ENCODE measurements at places on chromosomes 13 and 19. TPM values are rescaled to one million over a fixed set of nuclear protein-coding genes. Genes with fewer than 3 reads are reported as not detected.

DNA sequence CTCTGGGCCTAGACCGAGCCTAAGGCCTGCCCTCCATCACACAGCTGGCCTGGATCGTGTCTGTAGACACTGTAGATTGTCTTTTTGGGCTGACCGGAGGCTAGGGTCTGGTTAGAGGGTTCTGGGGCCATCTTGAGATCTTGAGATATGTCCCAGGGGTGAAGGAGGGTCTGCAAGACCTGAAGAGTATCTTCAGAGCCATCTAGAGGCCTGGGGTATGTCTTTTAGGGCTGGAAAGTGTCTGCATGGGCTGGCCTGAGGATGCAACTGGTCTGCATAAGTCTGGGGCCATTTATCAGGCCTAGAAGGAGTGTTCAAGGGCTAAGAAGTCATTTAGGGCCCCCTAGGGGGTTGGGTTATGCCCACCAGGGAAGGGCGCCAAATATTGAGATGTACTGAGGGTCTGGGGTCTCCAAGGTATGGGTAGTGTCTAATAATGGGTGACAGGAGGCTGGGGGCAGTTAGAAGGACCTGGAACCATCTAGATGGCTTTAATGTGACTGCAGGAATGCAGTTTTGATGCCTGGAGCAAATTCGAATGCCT is 555 bp downstream of the SCAF1 start:
- H3K36me3 ChIP-seq: peaks cover 1% of the 10 kb centered on the region
- DNase-seq: no peak
- no peaks in the 10 kb centered on the region for H3K4me1 ChIP-seq
- no peaks in the 10 kb centered on the region for H3K27me3 ChIP-seq
- H3K27ac ChIP-seq: peak overlapping the region; percentile 55
- H3K4me3 ChIP-seq: peak overlapping the region; percentile 74

DNA sequence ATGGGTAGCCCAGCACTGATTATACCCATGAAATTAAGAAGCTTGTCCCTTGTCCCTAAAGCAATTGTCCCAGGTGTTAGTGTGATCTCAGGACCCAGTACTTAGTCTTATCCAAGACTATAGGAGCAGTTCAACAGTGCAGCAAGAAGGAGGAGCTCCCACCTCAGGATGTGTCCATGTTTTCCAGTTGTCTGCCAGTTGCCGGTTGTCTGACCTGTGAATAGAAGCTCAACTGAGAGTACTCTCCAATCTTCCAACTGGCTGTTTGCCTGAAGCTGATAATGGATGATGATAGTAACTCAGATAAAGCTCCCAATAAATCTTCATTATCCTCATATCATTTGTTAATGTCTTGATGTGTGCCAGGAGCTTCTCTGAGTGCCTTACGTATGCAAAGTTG is 107.2 kb upstream of the HTR2A start:
- H3K27ac ChIP-seq: no peak overlapping the region
- H3K27me3 ChIP-seq: no peaks in the 10 kb centered on the region
- H3K4me1 ChIP-seq: no peaks in the 10 kb centered on the region
- no peak for DNase-seq

DNA sequence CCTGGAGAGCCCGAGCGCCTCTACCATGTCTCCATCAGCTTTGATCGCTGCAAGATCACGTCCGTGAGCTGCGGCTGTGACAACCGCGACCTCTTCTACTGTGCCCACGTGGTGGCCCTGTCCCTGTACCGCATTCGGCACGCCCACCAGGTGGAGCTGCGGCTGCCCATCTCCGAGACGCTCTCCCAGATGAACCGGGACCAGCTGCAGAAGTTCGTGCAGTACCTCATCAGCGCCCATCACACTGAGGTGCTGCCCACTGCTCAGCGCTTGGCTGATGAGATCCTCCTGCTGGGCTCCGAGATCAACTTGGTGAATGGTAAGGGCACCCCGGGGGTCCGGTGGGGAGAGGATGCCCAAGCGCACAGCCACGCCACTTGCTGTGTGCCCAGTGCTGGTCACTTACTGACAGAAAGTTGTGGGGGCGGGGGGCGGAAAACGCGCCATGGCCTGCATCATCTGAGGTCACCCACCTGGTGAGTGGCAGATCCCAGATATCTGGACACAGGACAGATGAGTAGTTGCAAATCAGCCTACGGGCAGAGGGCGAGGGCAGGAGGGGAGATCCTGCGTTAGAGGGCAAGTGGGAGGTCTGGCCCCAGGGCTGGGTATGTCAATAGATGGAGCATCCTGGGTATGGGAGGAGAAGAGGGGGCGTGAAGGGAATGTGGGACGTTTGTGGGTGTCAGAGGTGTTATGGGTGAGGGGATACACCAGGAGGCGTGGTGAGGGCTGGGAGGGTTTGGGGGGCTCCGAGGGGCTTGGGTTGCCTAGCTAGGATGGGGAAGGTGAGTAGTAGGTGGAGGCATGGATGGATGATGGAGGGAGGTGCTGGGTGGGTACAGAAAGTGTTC is 9.8 kb downstream of the ZSWIM4 start:
- DNase-seq: no peak
- H3K36me3 ChIP-seq: no peaks in the 10 kb centered on the region
- H3K4me3 ChIP-seq: no peak overlapping the region
- no peaks in the 10 kb centered on the region for H3K4me1 ChIP-seq

GRCh38 chr19:2252797-2253105 is 3.5 kb downstream of the JSRP1 start:
- no peak overlapping the region for H3K27ac ChIP-seq
- no peaks in the 10 kb centered on the region for H3K27me3 ChIP-seq
- no peaks in the 10 kb centered on the region for H3K4me1 ChIP-seq

GRCh38 chr19:40800339-40800996 is 1.5 kb downstream of the EGLN2 start:
- H3K36me3 ChIP-seq: no peaks in the 10 kb centered on the region
- H3K27ac ChIP-seq: no peak overlapping the region
- H3K4me3 ChIP-seq: peak overlapping the region; percentile 94
- no peaks in the 10 kb centered on the region for H3K27me3 ChIP-seq

GRCh38 chr13:107812014-107812412 is 403.3 kb downstream of the LIG4 start:
- no peaks in the 10 kb centered on the region for H3K4me1 ChIP-seq
- H3K27ac ChIP-seq: no peak overlapping the region
- no peak overlapping the region for H3K4me3 ChIP-seq

DNA sequence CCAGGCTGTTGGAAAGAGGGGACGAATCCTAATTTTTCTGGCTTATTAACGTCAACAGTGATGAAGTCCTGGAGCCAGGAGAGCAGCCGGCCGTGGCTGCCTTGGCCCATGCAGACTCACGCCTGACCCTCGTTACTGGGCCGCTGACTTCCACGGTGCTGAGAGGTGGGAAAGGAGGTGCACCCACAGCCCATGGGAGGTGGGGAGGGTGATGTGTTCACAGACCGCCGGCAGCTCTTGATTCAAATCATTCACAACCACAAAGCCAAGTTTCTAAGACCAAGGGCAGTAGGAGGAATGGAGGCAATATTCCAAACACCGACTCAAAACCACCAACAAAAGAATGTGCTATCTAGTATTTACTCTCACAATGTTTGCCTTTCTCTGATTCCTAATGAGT is 24.3 kb downstream of the COL4A2 start:
- DNase-seq: no peak
- peaks cover 8% of the 10 kb centered on the region for H3K4me1 ChIP-seq
- no peaks in the 10 kb centered on the region for H3K36me3 ChIP-seq
- H3K4me3 ChIP-seq: no peak overlapping the region
- no peaks in the 10 kb centered on the region for H3K27me3 ChIP-seq

DNA sequence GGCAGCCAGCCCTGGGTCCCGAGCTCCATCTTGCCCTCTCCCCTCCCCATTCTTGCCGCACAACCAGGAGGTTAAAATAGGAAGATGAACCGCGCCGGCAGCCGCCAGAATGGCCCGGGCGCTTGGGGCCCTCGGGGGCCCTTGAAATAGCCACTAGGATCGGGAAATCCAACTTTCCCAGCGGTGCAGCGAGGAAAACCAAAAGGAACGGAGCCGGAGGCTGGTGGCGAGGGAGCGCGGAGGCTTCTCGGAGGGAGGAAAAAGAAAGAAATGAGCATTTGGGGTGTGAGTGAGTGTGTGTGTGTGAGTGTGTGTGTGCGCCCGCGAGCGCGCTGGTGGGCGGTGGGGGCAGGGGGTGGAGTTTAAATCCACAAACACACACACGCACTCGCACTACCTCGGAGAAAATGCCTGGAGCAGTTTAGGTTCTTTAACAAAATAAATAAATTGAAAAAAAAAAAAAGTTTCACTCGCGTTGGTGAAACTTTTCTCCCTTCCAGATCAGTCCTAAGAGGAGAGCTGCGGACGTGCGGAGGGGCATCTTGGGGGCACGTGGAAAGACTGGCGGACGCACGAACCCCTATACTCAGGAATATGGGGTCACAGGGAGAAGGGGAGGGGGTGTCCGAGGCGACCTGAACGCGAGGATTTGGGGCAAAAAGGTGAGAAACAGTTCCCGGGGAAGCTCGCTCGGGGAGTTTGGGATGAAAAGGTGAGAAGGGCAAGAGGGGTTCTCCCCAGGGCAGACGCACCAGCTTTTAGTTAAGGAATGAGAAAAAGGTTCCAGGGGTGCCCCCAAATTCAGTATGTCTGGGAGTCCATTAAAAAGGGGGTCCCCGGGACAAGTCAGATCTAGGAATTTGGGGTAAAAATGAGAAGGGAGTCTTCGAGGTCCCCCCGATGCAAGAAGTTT is 1.3 kb downstream of the RFX2 start:
- H3K27me3 ChIP-seq: no peaks in the 10 kb centered on the region
- H3K27ac ChIP-seq: peak overlapping the region; percentile 95
- DNase-seq: peak; percentile 92
- no peaks in the 10 kb centered on the region for H3K36me3 ChIP-seq

- H3K36me3 ChIP-seq: no peaks in the 10 kb centered on the region
- DNase-seq: no peak
- no peaks in the 10 kb centered on the region for H3K27me3 ChIP-seq
- no peak overlapping the region for H3K27ac ChIP-seq
Observed at GRCh38 chr13:37091835-37092234, 13.6 kb downstream of the CSNK1A1L start.

DNA sequence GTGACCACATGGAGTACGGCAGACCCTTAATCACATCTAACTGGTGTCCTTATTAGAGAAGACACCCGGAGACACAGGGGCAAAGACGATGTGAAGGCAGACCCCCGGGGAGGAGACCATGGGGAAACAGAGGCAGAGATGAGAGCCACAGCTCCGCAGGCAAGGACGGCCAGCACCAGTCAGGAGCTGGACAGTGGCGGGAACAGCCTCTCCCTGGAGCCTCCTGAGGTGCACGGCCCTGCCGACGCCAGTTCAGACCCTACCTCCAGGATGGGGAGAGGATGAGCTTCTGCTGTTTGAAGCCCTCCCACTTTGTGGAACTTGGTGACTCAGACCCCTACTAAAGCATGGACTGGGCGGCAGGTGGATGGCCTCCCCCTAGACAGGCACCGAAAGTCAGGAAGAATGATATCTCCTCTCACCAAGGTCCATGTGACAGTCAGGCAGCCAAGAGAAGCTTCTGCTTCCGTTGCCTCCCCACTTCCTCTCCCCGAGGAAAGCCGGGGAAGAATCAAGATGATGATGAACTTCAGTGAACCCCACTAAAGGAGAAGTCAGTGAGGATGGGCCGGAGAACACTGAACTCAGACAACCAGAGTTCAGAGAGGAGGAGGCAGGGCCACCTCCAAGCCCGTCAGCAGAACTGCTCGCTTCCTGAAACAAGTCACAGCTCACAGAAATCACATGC is 25.4 kb downstream of the RAB20 start:
- H3K4me1 ChIP-seq: no peaks in the 10 kb centered on the region
- no peak overlapping the region for H3K4me3 ChIP-seq
- no peaks in the 10 kb centered on the region for H3K27me3 ChIP-seq
- no peak for DNase-seq
- no peak overlapping the region for H3K27ac ChIP-seq
- H3K36me3 ChIP-seq: no peaks in the 10 kb centered on the region

- H3K27ac ChIP-seq: no peak overlapping the region
- no peaks in the 10 kb centered on the region for H3K27me3 ChIP-seq
- H3K36me3 ChIP-seq: peaks cover 3% of the 10 kb centered on the region
- H3K4me1 ChIP-seq: no peaks in the 10 kb centered on the region
- no peak for DNase-seq
Observed at GRCh38 chr13:36829753-36830152, 10.7 kb downstream of the RFXAP start.

DNA sequence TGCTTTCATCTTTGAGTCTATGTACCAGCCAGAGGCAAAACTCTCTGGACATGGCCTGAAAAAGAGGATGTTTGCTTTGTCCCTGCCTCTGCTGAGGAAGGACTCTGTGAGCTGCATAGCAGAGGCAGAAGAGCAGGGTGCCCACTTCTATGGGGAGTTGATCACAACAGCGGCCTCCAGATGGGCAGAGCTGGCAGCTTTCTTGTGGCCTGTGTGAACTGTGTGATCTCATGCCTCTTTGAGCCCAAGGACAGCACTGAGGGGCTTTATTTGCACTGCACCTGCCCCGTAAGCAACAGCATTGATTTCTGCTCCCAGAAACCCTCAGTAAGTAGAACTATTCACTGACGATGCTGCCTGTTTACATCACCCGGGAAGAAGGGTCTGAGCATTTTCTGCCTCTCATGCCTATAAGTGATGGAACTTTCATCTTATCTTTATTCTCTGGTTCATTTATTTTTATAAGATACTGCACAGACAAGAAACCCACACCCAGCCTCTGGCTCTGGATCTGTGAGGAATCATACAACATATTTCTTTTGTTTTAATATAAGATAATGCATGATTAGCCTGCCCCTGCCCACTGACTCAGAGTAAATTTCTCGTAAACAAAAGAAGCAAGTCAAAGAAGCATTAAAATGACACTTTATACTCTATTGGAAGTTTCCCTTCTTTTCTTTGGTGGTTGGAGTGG is 244.2 kb upstream of the SOX21 start:
- DNase-seq: no peak
- H3K4me1 ChIP-seq: no peaks in the 10 kb centered on the region
- H3K27me3 ChIP-seq: no peaks in the 10 kb centered on the region
- no peaks in the 10 kb centered on the region for H3K36me3 ChIP-seq
- H3K4me3 ChIP-seq: no peak overlapping the region

GRCh38 chr19:44580366-44580895 is 32.9 kb upstream of the IGSF23 start:
- DNase-seq: no peak
- H3K27me3 ChIP-seq: no peaks in the 10 kb centered on the region
- no peaks in the 10 kb centered on the region for H3K4me1 ChIP-seq
- no peaks in the 10 kb centered on the region for H3K36me3 ChIP-seq

GRCh38 chr19:55223291-55224037 is 5.1 kb downstream of the TMEM86B start:
- no peaks in the 10 kb centered on the region for H3K4me1 ChIP-seq
- H3K27me3 ChIP-seq: no peaks in the 10 kb centered on the region

GRCh38 chr13:50700664-50701305 is 142.7 kb downstream of the DLEU7 start:
- no peak for DNase-seq
- H3K4me1 ChIP-seq: no peaks in the 10 kb centered on the region
- no peak overlapping the region for H3K27ac ChIP-seq
- H3K4me3 ChIP-seq: no peak overlapping the region
- no peaks in the 10 kb centered on the region for H3K27me3 ChIP-seq
- H3K36me3 ChIP-seq: no peaks in the 10 kb centered on the region

GRCh38 chr13:101554420-101555125 is 102.1 kb downstream of the ITGBL1 start:
- no peak for DNase-seq
- no peaks in the 10 kb centered on the region for H3K36me3 ChIP-seq
- H3K4me1 ChIP-seq: peaks cover 11% of the 10 kb centered on the region

SULT2B1 gene
- not detected for total RNA-seq

NFIX gene
- 184 TPM for total RNA-seq

RUBCNL gene
- 12.8 TPM for total RNA-seq

SPINT2 gene
- total RNA-seq: 146 TPM

POU4F1 gene
- total RNA-seq: 0.45 TPM

CPAMD8 gene
- total RNA-seq: 5.4 TPM

EPS8L1 gene
- 0.81 TPM for total RNA-seq

IRGC gene
- total RNA-seq: not detected

CYP2B6 gene
- not detected for total RNA-seq

RGL3 gene
- total RNA-seq: 51.6 TPM

IL12RB1 gene
- 1.7 TPM for total RNA-seq
